ENCODE measurements at places on chromosomes 5 and 9. TPM values are rescaled to one million over a fixed set of nuclear protein-coding genes. Genes with fewer than 3 reads are reported as not detected.

The PCDHA3 gene
- total RNA-seq, result not detected

The IL3 gene
- not detected for total RNA-seq

The MYOT gene
- total RNA-seq, result not detected

The SLC6A19 gene
- total RNA-seq, result 0.06 TPM

The LRRC26 gene
- not detected for total RNA-seq

The LCN9 gene
- total RNA-seq, result not detected

The PRRX2 gene
- total RNA-seq, result 0.26 TPM

All from T-cell (primary cell).